ENCODE measurements at places on chromosomes 2 and 18.

GRCh38 chr2:12928197-12928774, 211.6 kb downstream of the TRIB2 start:
- DNase-seq = no peak

DNA sequence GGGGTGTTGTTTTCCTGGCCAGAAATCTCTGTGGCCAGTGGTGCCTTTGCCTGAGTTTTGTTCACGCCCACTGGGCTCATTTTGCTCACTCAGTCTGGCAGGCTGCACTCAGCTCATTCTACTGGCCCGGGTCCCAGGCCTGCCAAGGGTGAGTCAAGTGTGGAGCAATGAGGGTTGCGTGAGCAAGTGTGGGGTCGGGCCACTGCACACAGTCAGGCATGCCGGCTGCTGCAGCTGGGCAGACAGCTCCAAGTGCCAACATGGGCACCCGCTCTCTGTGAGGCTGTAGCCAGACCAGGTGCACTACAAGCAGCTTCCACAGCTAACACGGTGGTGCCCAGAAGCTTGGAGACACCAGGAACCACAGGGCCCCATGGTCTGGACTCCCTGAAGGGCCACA, 801.1 kb upstream of the RAB6C start:
- no peak for DNase-seq

GRCh38 chr18:8499810-8500675, 109.2 kb upstream of the RAB12 start:
- DNase-seq = no peak

DNA sequence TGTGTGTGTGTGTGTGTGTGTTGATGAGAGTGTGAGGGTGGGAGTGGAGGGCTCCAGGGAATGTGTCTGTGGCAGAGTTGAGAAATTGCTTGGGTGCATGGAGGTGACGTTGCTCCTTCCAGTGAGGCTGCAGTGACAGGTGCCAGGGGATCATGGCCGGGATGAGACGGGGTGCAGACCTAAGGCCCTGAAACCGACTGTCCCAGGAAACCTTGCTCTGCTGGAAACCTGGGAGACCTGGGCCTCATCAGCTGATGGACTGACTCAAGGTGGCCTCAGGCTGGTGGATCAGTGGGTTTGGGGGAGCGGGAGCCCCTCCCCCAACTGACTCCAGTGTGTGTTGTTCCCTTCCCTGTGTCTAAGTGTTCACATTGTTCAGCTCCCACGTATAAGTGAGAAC, 56.6 kb downstream of the INHBB start:
- DNase-seq = no peak

- DNase-seq = no peak
Measured at GRCh38 chr18:31225668-31226067, 63.0 kb upstream of the DSC1 start.

GRCh38 chr2:42256505-42256904, 87.4 kb downstream of the EML4 start:
- DNase-seq = no peak

DNA sequence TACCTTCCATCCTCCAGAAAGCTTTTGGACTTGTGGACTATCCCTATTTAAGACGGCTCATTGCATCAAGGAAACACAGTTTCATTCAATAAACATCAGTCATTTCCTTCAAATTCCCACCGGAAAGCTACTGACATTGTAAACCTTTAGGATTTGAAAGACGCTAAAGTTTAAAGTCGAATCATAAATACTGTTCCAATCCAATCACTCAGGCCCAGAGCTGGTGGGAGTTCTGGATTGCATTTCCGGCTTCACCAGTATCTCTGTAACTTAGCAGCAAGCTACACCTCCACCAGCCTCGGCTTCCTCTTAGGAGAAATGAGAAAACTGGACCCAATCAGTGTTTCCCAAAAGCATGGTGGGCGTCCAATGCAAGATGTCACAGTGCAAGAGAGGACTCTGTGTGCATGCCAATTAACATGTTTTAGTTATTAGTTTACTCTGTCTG, 1.6 kb downstream of the WDFY1 start:
- no peak for DNase-seq

DNA sequence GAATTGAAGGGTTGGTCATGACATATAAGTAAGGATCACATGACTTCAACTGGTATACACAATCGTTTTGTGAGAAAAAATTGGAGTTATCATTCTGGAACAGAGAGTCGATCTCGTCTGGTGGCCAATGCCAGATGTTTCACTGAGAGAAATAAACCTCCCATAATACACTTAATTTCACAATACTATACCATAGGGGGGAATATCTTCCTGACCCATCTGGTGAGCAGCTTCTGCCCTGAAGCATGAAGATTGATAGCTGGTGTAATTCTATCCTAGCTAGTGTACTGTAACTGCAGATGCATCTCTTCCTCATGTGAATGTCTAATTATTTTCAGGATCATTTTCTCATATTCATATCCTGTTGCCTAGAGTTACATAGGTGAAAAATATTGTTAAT, 15.7 kb upstream of the CDH7 start:
- no peak for DNase-seq

DNA sequence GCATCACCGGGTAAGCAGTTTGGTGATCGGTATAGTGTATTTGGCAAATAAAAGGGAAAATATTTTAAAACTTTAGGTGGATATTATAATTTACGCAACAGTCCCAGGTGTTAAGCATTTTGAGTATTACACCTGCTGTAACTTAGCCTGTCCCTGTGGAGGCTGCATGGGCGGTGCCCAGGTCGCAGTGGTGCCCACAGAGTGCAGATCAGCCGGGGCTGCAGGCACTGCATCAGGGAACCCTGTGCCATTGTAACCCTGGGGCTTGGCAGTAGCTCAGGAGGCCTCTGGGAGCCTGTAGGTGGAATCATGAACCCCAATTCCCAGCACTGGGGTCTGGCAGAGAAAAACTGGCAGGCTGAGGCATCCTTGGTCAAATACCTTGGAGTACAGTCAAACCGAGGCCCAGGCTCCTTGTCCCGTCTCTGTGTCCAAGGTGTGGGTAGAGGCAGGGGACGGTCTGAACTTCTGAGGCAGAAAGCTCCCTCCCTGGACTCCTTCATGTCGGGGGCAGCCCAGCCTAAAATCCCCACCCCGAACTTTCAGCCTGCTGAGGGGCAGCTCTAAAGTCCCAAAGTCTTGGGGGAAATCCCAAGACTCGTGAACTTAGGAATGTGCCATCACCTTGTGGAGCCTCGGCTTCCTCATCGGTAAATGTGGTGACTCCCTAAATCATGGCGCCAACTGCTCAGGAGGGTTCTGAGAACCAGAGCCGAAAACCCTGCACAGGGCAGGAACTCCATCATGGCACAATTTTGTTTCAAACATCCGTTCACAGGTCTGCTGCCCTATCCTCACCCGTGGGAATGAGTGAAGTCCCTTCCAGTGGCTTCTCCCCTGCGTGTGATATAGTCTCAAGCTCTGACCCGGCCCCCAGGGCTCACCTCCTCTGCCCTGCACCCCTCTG, 85.7 kb downstream of the INHBB start:
- no peak for DNase-seq

- no peak for DNase-seq
Measured at GRCh38 chr18:286515-287310, 18.9 kb upstream of the THOC1 start.

DNA sequence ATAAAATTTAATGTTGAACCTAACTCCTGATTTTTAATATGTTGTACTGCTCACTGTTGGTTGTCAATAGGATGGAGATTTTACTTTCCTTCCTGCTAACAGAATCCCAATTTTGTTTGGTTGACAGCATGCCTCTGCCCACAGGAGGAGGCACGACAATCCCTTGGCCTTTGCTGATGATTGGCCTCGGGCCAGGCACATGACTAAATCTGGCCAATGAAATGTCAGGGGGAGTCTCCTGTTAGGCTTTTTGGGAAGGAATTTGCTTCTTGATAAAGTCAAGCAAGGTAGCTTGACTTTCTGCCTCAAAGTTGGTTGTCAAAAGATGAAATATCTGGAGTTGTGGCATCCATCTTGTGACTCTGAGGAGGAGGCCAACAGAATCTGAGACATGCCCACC, 6.8 kb upstream of the TGFA start:
- no peak for DNase-seq

DNA sequence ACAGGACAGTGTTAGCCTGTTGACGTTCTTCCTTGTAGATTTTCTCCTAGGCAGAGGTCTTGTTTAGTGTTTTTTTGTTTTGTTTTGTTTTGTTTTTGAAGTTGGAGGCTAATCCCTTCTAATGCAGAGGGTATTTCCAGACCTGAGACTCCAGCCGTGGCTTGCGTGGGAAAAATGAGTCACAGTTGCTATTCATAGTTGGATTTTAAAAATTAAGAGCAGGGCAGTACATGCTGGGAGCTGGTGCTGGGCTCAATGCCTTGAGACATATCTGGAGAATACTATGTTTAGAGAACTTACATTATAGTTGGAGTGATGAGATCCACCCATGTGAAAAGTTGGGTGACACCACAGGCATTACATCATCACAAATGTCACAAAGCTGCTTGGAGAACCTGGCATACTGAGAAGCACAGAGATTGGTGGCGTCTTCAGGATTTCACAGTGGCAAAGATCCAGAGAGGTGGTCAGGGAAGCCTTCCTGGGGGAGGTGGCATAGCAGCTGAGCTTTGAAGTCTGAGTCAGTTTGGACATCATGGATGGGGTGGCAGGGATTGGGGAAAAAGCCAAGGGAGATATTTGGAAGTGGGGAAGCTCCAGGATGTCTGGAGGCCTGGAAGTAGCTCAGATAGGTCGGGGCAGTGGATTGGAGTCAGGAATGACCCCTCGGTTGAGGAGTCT, 249.4 kb downstream of the LOXHD1 start:
- no peak for DNase-seq

DNA sequence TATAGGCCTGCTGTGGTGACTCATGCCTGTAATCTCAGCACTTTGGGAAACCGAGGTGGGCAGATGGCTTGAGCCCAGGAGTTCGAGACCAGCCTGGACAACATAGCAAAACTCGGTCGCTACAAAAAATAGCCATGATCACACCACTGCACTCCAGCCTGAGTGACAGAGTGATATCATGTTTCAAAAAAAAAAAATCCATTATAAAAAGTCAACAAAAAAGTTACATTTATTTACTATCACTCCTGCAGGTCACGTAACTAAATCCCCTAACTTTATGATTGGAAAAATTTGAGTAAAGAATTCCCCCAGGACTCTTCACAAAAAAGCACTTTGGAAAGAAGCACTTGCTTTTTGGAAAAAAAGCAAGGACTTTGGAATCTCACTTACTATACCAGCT, 46.4 kb upstream of the AGPS start:
- no peak for DNase-seq

DNA sequence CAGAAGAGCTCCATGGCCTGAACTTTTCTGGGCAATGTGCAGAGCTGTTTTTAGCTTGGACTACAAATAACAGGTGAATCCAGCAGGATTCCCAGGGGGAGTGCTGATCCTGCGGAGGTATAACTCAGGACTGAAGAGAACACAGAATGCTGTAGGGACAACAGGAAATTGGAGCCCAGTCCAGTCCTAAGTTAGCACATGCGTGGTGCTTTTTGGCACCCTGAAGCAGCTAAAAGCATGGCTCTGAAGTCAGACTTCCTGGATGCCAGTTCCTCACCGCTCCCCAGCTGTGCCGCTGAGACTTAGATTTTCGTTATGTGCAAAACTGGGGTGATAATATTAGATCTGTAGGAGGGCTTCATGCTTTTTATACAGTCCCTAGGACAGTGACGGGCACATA, 58.6 kb downstream of the GALR1 start:
- no peak for DNase-seq

DNA sequence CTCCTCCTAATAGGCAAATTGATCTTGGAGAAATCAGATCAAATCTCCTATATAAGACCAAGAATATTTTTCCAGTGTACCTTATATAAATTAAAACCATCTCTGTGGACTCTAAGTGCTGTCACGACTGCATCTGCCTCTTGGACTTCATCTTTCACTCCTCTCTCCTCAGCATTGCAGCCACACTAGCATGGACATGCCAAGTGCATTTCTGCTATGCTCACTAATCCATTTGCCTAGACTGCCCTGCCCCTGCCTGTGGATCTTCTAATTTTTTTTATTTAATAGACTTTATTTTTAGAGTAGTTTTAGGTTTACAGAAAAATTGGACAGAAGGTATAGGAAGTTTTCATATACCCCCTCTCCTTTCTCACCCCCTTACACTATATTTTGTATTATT, 146.7 kb upstream of the VWC2L start:
- DNase-seq = no peak

- peak; percentile 17 for DNase-seq
Measured at GRCh38 chr18:6396276-6396675, 18.4 kb downstream of the L3MBTL4 start.

DNA sequence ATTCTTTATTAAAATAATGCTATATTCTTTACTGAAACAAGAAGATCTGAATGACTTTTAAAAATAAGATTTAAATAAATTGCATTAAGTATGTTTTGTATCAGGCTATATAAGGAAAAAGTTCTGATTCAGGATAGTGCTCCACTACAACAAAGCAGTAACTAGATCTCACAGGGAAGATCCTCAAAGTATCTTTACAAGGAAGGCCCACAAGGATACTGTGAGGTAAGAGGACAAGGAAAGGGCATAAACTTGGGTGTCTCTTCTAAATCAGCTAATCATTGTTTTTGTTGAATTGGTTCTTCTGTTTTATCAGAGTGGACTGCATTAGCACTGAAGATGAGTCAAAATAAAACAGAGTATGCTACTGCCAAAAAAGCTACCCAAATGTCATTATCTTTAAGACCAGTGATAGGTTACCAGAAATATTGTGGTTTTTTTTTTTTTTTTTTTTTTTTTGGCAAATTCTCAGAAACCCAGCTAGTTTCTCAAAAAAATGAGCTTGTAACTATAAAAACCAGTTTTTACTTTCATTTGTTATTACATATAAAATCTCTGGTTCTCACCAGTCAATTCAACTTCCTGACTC, 160.9 kb downstream of the BAZ2B start:
- DNase-seq = no peak

GRCh38 chr2:149143734-149144133, 105.2 kb downstream of the LYPD6B start:
- no peak for DNase-seq

DNA sequence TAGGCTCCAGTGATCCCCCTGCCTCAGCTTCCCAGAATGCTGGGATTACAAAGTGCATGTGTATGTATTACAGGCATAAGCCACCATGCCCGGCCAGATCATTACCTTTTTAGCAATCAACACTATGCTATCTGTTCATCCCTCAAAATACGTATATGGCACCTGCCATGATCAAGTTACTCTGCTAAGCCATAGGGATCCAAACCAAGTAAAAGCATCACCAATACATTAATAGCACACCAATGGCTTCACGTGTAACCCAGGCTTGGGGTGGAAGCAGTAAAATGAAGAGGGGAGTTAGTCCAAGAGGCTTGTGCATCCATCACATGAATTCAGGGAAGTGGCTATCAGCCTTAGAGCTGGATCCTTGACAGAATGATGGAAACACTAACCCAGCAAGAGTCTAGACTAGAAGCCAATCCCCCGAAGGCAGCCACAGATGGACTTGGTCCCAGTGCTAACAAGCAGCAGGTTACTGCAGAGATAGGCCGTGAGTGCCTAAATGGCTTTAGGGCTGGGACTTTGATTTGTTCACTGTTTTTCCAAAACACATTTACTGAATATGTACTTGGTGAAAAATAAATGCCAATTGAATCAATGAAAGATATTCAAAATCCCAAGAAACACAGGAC, 11.3 kb downstream of the HDLBP start:
- DNase-seq = no peak
